ENCODE measurements at places on chromosomes 3 and 15. TPM values are rescaled to one million over a fixed set of nuclear protein-coding genes. Genes with fewer than 3 reads are reported as not detected.
A peak's percentile ranks its signal among the peaks of the same experiment; 100 is the strongest.

DNA sequence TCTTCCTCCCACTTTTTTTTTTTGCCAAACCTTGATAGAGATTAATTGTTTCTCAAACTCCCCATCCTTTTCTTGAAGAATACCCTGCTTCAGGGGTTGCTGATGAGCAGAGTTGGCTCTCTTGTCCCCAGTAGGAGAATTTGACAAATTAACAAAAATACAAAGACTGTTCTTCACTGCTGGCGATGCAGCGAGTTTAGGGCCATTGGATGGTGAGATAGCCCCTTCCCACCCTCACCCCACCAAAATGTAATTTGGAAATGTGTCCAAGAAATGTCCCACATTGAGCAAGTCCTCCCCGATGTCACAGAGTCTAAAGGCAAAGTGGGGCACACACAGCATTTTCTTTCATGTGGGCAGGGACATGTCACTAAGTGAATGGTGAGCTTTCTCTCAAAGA lies 136.0 kb upstream of the RARB start:
- H3K36me3 ChIP-seq: no peaks in the 10 kb centered on the region
- H3K27ac ChIP-seq: no peak overlapping the region
- no peak for DNase-seq
- H3K27me3 ChIP-seq: no peaks in the 10 kb centered on the region
- H3K4me1 ChIP-seq: no peaks in the 10 kb centered on the region

DNA sequence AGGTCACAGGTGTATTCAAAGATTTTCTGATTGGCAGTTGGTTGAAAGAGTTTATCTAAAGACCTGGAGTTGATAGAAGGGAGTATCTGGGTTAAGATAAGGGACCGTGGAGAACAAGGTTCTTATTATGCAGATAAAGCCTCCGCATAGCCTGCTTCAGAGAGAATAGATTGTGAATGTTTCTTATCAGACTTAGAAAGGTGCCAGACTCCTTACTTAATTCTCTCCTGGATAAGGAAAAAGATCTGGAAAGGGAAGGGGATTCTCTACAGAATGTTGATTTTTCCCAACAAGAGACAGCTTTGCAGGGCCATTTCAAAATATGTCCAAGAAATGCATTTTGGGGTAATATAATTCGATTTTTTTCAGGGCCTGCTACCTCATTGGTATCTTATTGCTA lies 341.3 kb upstream of the RARB start:
- no peak for DNase-seq
- no peak overlapping the region for H3K27ac ChIP-seq
- no peak overlapping the region for H3K4me3 ChIP-seq
- H3K4me1 ChIP-seq: no peaks in the 10 kb centered on the region

- no peak overlapping the region for H3K27ac ChIP-seq
- H3K4me1 ChIP-seq: no peaks in the 10 kb centered on the region
- peaks cover 10% of the 10 kb centered on the region for H3K36me3 ChIP-seq
These were observed 40.1 kb upstream of the TAFA4 start for GRCh38 chr3:68972358-68972979.

DNA sequence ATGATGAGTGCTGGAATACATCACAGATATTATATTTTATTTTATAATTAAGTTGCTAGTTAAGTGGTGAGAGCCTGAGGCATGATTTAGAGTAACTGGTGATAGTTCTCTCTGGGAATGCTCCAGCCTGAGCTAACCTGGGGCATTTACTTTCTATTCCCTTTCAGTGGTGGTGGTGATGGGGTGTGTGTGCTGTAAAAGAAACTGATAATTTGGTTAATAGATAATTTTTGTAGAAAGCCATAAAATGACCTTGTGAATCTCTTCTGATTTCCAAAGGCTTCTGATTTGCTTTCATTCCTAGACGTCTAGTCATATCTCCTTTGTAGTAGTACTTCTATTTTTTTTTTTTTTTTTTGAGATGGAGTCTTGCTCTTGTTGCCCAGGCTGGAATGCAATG lies 46.8 kb upstream of the DPPA4 start:
- no peaks in the 10 kb centered on the region for H3K27me3 ChIP-seq
- H3K4me3 ChIP-seq: no peak overlapping the region
- DNase-seq: no peak
- no peaks in the 10 kb centered on the region for H3K4me1 ChIP-seq

DNA sequence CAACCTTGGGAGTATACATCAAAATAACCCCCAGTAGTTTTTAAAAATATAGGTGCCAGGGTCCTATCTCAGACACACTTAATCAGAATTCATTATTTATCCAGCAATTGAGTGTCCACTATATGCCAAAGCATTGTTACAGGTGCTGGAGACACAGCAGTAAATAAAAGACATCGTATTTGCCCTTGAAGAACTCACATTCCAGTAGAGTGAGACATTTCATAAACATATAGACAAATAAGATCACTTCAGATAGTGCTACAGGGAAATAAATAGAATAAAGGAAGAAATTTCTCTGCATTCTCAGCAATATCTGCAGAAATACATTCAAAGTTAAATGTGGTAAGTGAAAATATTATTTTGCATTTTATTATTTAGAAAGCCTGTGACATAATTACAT lies 34.1 kb upstream of the ANKRD28 start:
- no peaks in the 10 kb centered on the region for H3K36me3 ChIP-seq
- H3K27ac ChIP-seq: no peak overlapping the region
- H3K4me1 ChIP-seq: peaks cover 9% of the 10 kb centered on the region
- no peaks in the 10 kb centered on the region for H3K27me3 ChIP-seq

- H3K27ac ChIP-seq: no peak overlapping the region
- no peaks in the 10 kb centered on the region for H3K4me1 ChIP-seq
- peak; percentile 68 for DNase-seq
- H3K4me3 ChIP-seq: no peak overlapping the region
These were observed 131.9 kb upstream of the PROK2 start for GRCh38 chr3:71916747-71917369.

GRCh38 chr3:97720417-97720816 lies 44.1 kb upstream of the ARL6 start:
- H3K4me1 ChIP-seq: no peaks in the 10 kb centered on the region
- no peaks in the 10 kb centered on the region for H3K27me3 ChIP-seq
- no peak for DNase-seq
- no peak overlapping the region for H3K27ac ChIP-seq

GRCh38 chr3:147403511-147403910 lies 2.8 kb downstream of the ZIC4 start:
- H3K4me3 ChIP-seq: no peak overlapping the region
- H3K27ac ChIP-seq: no peak overlapping the region
- H3K27me3 ChIP-seq: peaks cover 90% of the 10 kb centered on the region
- no peak for DNase-seq
- no peaks in the 10 kb centered on the region for H3K4me1 ChIP-seq

DNA sequence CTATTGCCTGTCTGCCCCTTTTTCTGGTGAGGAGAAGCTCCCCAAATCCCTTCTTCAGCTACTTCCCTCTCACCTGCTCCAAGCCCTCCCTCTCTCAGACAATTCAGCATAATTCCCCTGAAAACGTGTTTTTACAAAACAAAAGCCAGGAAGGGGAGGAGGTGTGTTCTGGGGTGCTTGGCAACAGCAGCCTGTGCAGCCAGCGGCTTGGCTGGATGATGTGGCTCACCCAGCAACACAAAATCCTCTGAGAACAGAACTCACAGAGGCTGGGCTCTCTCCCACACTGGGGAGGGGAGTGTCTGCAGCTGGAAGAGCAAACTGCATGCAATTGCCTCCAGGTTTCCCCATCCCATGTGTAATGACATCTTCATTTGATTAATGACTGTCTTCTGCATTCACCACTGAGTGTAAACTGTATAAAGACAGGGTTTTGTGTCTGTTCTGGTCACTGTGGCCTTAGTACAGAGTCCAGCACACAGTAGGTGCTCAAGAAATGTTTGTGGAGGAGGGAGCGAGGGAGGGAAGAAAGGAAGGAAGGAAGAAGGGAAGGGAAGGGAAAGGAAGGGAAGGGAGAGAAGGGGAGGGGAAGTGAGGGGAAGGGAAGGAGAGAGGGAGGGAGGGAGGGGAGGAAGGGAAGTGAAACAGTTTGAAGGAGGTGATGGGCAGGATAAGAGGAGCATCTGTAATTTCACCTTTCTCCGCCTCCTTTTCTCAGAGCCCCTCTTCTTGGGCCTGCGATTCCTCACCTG lies 70.1 kb upstream of the GLCE start:
- H3K4me3 ChIP-seq: no peak overlapping the region
- DNase-seq: no peak
- H3K27me3 ChIP-seq: no peaks in the 10 kb centered on the region

GRCh38 chr3:168659015-168659414 lies 563.3 kb upstream of the GOLIM4 start:
- H3K27me3 ChIP-seq: no peaks in the 10 kb centered on the region
- H3K36me3 ChIP-seq: no peaks in the 10 kb centered on the region
- no peak overlapping the region for H3K4me3 ChIP-seq
- H3K4me1 ChIP-seq: no peaks in the 10 kb centered on the region
- no peak for DNase-seq

The TP63 gene
- polyA plus RNA-seq: 0.13 TPM

The CNTN4 gene
- 2.6 TPM for polyA plus RNA-seq

The ABHD10 gene
- 30.3 TPM for polyA plus RNA-seq

Measured in adrenal gland (tissue), 19 donors.